Activated T-helper 9 cell treated with anti-CD3 and anti-CD28 coated beads, Interleukin-2, amount 50 U/mL, for 16 hours (primary cell): ENCODE measurements at places on chromosomes 2 and 18.

DNA sequence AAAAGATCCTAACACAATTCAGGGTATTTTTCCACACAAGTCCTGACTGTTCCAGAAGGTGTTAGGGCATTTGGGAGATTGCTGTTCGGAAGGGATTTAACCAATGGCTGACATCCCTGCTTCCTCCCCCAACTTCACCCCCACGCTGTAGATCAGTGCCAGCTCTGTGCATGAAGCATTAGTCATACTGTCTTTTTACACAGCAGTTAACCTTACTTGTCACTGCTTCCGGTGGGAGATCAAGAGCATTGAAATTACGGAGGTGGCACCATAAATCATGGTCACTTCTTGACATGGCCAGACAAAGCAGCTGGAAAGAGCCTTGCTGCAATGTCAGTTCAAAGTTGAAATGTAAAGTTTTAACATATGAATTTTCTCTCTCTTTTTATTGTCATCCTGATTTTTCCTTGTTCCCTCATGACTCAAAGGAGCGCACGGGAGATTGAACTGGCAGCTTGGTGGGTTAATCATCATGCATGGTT lies 70.2 kb downstream of the HRH4 start:
- no peak for DNase-seq

DNA sequence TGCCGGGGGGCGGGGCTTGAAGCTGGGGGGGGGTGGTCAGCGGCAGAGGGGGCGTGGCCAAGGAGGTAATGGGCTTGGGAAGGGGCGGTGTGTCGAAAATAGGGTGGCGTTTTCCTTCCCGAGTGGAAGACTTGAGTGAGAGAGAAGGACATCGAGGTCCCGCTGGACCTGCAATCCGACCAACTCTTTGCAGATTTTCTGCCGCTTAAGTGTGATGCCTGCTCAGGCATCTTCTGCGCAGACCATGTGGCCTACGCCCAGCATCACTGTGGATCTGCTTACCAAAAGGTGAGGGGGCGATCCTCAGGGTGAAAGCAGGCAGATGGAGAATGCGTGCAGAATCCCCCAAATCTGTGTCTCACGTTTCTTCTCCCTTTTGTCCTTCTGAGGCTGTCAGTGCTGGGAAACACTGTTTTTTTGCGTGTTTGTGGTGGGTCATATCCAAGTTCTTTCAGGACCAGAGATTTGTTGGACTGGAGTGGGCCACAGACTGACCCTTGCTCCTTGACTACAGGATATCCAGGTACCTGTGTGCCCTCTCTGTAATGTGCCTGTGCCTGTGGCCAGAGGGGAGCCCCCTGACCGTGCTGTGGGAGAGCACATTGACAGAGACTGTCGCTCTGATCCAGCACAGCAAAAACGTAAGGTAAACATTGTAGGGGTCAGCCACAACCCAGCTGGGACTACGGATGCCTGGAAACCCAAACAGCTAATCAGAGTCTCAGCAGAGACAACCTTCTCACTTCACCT lies 727 bp downstream of the ZFAND2B start:
- DNase-seq, result no peak

- DNase-seq, result no peak
Measured at GRCh38 chr2:40244675-40245074, 207.2 kb downstream of the SLC8A1 start.

DNA sequence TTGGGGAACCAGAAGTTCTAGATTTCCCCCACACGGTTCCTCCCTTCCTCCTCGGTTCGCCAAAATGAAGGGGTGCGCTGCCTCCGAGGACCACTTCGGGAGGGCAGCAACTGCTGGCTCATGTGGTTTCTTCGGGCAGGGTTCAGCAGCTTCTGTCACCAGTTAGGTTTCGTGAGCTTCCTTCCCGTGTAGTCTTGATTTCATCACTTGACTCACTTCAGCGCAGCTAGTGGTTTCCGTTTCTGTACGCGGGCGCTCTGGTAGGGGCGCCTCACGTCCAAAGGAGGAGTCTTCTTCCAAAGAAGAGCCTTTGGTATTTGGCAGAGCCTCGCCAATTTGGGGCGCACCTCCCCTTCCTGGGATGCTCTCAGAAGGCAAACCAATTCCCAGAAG lies 485 bp upstream of the GALNT3 start:
- peak; percentile 40 for DNase-seq

DNA sequence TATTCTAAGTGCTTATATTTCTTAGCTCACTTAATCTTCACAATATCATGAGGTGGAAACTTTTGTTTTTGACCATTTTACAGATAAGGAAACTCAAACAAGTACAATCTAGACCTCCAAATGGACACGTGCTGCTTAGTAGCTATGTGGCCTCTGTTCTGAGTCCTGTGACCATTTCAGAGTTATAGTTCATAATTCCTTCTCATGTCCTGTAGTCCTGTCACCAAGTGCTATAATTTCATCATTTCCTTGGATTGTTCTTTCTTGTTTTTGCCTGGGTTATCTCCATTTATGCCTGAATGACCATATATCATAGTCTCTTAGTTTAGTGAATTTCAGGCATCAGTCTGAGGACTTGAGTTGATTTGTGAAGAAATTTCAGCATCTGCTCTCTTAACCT lies 91.7 kb downstream of the NUP35 start:
- no peak for DNase-seq

DNA sequence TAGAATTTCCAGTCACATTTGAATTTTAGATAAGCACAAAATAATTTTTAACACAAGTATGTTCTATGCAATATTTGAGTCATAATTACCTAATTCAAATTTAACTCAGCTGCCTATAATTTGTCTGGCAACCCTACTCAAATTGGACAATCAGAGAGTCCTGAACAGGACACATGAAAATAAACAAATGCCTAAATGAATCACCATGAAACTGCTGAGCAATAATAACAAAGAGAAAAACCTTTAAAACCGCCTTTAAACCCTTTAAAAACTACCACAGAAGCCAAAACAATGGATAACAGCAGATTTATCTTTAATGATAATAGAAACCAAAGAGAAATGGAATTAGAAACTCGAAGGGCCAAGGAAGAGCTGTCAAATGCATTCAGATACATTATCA lies 39.5 kb downstream of the ARL4C start:
- no peak for DNase-seq

GRCh38 chr2:23707096-23707495 lies 219.8 kb downstream of the ATAD2B start:
- DNase-seq, result no peak
